Stimulated activated CD8-positive, alpha-beta memory T cell treated with anti-CD3 and anti-CD28 coated beads, Interleukin-4, amount 100 ng/mL, for 1 hour (primary cell): ENCODE measurements at places on chromosomes 13 and 19.

GRCh38 chr19:48975947-48976847 lies 11.1 kb downstream of the FTL start:
- no peak for DNase-seq

DNA sequence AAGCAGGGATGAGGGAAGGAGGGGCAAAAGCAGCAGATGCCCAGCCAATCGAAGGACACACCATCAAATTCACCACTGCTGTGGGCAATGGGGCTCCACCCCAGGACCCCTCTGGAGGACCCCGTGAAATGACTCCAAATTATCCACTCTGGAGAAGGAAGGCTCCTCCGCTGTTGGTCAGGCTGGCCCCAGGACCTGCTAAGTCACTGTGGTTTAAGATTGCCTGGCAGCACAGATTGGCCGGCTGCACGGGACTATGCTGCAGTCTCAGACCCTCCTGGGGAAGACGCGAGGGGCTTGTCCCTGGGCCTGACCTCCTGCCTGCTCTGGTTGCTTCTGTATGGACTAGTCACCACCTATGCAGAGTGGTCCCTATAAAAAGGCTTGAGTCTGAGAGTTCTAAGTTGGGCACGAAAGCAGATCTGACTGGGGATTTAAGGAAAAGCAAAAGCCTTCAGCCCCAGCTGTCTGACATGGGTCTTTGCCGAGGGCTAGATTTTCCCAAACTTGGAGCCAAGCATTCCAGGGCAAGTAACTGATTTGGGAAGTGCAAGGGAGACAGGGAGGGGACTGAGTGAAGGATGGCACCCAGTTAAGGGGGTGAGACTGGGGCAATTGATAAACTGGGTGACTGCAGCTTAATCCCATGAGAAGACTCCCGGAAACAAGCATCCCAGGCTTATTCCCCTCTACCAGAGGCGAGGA lies 91.7 kb downstream of the TSHZ3 start:
- no peak for DNase-seq

- no peak for DNase-seq
These were observed 32.6 kb downstream of the PDE4A start for GRCh38 chr19:10452726-10453618.

DNA sequence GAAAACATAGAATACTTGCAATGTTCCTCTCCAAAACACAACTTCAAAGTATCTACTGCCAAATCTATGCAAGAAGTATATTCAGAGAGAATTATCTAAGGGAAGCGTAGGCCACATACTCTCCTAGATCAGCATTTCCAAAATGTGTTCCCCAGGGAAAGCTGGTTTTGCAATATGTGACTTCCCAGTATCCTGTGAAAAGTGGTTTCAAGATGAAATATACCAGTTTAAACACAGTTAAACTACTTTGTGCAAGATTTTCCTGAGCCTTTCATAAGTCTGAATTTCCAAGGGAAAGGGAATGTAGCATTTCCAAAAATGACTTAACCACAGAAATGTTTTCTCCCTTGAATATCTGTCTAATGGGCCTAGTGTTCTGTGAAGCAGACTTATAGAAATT lies 7.6 kb downstream of the STARD13 start:
- no peak for DNase-seq

DNA sequence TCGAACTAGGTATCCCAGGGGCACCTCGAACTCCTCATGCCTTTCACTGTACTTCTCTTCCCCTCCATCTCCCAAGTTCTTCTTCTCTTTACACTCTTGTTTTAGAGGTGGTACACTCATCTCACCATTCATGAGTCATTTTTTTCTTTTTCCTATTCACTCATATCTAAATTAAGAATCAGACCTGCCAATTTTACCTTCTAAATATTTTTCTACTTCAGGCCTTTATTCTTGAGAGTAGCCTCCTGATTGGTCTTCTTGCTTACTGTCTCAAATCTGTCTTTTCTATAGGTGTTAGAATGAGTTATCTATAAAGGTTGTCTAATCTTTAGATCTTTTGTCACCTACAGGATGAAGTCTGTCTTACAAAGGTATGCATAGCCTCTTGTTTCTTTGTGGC lies 20.7 kb downstream of the TDRD3 start:
- DNase-seq = no peak

DNA sequence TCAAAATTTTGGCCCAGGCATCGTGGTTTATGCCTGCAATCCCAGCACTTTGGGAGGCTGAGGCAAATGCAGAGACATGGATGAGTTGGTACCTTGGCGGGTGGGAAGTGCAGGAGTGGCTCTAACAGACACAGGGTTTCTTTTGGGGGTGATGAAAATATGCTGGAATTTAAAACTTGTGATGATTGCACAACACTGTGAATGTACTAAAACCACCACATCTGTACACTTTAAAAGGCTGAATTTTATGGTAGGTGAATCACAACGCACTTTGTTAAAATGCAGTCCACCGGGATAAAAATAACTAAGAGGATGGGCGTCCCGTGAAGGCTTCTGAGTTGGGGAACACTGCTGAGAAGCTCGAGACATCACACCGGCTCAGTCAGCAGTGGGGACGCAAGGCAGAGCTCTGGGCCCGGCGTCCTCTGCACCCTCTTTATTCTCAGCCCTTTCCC lies 47.1 kb downstream of the MLLT1 start:
- DNase-seq = no peak

DNA sequence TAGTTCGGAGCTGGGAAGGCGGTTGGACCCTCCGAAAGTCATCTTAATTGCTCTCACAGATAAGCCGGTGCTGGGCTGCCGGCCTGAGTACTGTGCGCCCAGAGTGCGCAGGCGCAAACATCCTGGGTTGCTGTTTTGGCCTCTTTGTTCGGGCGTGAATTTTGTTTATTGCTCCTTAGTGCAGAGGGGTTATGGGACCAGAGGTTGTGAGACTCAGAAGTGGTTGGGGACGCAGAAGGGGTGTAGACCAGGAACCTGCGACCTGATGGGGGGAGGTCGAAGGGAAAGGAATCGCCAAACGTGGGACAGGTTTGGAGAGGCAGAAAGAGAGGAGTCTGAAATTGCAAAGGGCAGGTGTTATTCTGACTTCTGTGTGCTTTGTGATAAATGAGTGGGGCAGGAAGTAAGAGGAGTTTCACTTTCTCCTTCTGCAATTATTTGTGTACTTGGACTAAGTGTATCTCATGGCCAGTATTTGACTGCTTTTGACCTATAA lies 607 bp upstream of the ZNF566 start:
- peak; percentile 30 for DNase-seq

DNA sequence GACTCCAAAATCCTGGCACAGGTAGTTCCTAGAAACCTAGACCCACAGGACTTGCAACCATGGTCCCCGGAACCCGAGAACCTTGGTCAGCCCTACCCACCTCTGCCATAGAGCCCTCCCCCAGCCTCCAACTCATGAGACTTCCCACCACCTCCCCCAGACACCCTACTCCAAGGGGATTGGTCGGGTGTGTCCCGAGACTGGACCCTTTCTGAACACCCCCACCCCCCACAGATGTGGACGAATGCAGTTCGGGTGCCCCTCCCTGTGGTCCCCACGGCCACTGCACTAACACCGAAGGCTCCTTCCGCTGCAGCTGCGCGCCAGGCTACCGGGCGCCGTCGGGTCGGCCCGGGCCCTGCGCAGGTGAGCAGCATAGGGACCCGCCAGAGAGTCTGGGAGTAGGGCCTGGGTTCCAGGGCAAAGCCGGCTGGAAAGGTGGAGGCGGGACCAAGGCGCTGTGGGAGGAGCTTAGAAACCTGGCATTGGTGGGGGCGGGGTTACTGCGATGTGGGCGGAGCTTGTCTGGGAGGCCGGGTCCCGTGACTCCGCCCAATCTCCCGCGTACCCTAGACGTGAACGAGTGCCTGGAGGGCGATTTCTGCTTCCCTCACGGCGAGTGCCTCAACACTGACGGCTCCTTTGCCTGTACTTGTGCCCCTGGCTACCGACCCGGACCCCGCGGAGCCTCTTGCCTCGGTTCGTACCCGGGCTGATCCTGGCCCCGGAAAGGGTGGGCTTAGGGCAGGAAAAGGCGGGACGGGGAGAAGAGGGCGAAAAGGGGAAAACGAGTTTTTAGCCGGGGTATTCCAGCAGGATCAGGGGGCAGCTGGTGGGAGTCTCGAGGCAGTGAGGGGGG lies 11.9 kb downstream of the LTBP4 start:
- DNase-seq = peak; percentile 51

DNA sequence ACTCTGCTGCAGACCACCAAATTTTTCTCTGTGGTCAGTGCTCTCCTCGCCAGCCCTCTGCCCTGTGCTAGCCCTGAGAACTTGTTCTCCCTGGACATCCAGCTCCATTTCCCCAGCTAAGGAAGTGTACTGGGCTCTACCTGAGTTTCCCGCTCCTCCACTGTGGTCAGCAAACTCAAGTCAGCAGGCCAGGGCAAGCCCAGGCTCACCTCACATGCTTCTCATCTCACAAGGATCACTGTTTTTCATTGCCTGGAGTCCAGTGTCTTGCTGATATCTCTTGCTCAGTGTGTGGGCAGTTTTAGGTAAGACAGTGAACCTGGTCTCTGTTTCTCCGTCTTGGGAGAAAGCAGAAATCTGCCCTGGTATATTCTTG lies 201.4 kb downstream of the FOXO1 start:
- DNase-seq = no peak

DNA sequence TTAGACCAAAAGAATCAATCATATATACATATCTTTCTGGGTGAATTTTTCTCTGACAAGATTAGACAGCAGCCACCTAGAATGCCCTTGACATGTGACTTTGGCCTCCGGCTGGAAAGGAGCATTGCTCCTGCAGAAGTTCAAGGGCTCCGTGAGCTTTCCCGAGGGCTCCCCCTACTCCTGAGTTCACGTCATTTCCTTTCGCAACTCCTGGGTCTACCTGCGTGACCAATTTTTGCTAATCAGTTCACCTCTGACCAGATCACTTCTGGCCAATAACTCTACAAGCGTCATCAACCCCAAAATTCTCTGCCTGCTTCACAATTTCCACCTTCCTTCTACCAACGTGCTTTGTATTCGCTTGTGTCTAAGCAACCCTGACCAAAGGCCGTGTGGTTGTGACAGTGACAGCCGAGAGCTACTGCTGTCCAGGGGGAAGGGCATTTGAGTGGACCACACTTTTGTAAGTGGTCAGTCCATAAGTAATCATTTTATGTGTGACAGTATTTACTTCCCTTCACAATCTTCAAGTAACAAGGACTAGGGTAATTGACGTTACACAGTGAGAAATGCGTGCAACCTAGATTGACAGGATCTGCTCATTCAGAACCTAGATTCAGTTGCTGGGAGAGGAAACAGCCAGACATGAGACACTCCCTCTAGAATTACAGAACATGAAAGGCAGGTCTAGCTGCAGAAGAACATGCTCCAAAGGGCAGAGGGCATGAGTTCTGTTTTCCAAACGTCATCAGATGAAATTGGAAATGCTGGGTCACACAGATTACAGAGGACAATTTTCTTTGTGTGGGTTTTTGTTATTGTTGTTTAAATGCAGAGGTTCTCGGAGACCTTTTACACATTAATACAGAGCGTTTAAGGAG lies 145.9 kb upstream of the SPACA7 start:
- no peak for DNase-seq

DNA sequence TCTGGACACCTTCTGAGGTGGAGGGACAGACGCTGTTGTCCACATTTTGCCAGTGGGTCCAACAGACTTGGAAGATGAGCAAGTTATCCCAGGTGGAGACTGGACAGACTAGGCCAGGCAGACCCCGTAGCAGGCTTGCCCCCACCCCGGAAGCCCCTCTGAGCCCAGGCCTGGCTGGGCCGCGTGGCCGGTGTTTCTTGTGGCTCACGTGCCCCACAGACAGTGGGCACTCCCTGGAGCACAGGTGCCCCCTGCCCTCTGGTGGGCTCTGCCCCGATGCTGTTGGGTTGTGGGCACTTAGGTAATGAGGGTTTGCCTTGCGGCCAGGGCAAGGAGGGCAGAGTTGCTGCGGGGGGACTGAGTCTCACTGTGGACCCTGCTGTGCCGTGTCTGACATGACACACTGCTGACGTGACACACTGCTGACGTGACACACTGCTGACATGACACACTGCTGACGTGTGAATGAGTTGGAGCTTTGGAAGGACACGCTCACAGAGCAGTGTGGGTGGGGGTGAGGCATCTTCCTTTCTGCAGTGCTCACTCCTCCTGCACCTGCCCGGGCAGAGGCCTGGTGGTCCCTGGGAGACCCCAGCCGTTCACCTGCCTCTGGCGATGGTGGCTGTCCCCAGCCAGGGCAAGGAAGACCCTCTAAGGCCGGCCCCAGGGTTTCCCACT lies 25.1 kb downstream of the DOT1L start:
- DNase-seq = no peak

DNA sequence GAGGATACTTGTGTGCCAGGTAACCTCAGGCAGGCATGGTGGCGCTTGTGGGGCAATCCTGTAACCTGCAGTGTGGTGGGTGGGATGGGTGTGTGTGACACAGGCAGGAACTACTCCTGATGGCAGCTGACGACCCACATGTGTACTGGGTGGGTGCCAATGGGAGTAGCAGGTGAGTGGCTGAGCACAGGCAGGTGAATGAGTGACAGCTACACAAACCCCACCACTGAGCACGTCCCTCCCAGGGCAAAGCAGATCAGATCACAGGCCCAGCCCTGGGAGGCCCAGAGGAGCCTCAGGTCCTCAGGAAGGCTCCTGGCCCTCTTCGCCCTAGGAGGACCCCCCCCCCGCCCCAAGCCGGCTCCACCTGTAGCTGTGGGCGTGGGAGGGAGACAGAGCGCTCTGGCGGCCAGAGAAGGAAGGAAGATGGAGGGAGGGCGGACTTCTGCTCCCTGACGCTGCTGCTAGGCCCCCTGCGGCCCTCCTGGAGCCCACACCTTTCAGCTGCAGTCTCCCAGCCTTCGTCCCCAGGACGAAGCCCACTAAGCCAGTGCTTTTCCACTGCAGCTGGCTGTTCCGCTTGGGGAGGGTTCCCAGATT lies 1.3 kb upstream of the ZNF181 start:
- no peak for DNase-seq

DNA sequence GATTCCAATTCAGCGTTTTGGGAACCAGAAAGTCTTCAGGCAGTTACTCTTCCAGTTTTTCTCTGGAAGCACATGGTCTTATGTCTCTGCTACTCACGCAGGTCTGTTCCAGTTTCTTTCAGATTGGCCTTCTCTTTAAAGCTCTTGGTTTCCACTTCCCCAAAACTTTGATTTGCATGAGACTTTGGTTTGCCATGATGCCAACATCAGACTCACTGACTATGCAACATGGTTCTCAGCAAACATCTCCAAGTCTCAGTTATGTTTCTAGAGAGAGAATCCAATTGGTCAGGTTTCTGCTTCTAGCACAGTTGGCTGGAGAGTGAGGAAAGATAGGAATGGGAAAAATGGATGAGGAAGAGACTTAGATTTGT lies 3.1 kb downstream of the AKAP11 start:
- no peak for DNase-seq
